Adrenal gland (tissue), 19 donors: ENCODE measurements at places on chromosomes 4 and X. TPM values are rescaled to one million over a fixed set of nuclear protein-coding genes. Genes with fewer than 3 reads are reported as not detected.

- H3K4me3 ChIP-seq, result no peak overlapping the region
- H3K4me1 ChIP-seq, result peaks cover 8% of the 10 kb centered on the region
- H3K27ac ChIP-seq, result no peak overlapping the region
- no peak for DNase-seq
Observed at GRCh38 chr4:71188156-71188640, 150.6 kb upstream of the SLC4A4 start.

The RBMXL3 gene
- not detected for polyA plus RNA-seq

The UCP1 gene
- 1.3 TPM for polyA plus RNA-seq

- no peak overlapping the region for H3K27ac ChIP-seq
- H3K4me3 ChIP-seq, result no peak overlapping the region
- no peaks in the 10 kb centered on the region for H3K4me1 ChIP-seq
- H3K27me3 ChIP-seq, result no peaks in the 10 kb centered on the region
Observed at GRCh38 chr4:176321589-176321988, 1.8 kb downstream of the SPCS3 start.

DNA sequence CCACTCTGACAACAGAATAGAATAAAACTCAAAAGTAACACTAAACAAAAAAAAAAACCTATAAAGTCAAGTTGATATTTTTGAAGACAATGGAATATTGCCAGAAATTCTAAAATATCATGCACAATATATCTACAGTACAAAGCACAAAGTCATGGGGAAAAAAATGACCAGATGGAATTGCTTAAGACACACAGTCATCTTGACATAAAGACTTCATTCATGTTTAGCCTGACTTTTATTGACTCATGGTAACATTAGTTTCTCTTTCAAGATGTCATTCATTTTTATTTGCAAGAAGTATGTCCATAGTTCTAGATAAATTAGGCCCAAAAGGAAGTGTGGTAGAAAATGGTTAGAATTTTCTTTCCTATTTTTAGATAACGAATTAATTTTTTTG lies 259.1 kb downstream of the CAMK2D start:
- DNase-seq, result no peak
- H3K27ac ChIP-seq, result no peak overlapping the region
- H3K4me1 ChIP-seq, result peaks cover 35% of the 10 kb centered on the region

The ZAR1 gene
- not detected for polyA plus RNA-seq

The SAGE1 gene
- 0.03 TPM for polyA plus RNA-seq

GRCh38 chr4:125482822-125483221 lies 168.1 kb downstream of the FAT4 start:
- H3K27ac ChIP-seq, result no peak overlapping the region
- H3K27me3 ChIP-seq, result no peaks in the 10 kb centered on the region
- no peak overlapping the region for H3K4me3 ChIP-seq
- H3K4me1 ChIP-seq, result no peaks in the 10 kb centered on the region

- H3K4me1 ChIP-seq, result peaks cover 14% of the 10 kb centered on the region
- H3K27me3 ChIP-seq, result peaks cover 99% of the 10 kb centered on the region
- H3K4me3 ChIP-seq, result no peak overlapping the region
- no peak for DNase-seq
- H3K27ac ChIP-seq, result no peak overlapping the region
Observed at GRCh38 chr4:110620691-110621327, 2.1 kb downstream of the PITX2 start.

DNA sequence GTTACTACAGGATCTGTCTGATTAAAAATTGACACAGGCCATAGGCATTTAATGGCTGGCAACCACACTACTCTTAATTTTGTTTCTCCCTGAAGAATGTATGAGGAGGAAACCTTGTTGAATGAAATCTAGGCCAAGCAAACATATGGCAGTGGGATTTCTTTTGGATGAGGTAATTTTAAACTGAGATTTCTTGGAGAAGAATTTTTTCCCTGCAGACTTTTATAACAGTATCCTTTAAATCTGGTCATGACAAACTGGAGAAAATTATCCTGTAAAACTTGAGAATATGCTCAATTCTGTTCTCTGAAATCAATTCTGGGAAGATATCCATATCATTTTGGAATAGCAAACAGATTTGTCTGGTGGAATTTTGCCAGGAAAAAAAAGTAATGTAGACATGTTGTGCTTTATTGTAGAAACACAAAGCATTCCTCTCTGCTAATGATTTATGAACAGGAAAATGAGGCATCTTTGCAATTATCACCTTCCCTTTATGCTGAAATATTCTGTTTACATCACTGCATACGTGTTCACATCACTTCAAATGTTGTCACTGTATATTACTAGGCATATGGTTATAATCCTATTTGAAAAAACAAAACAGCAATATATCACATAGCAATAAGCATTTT lies 108.3 kb upstream of the ARSJ start:
- H3K27ac ChIP-seq, result no peak overlapping the region
- H3K27me3 ChIP-seq, result no peaks in the 10 kb centered on the region
- no peaks in the 10 kb centered on the region for H3K36me3 ChIP-seq

DNA sequence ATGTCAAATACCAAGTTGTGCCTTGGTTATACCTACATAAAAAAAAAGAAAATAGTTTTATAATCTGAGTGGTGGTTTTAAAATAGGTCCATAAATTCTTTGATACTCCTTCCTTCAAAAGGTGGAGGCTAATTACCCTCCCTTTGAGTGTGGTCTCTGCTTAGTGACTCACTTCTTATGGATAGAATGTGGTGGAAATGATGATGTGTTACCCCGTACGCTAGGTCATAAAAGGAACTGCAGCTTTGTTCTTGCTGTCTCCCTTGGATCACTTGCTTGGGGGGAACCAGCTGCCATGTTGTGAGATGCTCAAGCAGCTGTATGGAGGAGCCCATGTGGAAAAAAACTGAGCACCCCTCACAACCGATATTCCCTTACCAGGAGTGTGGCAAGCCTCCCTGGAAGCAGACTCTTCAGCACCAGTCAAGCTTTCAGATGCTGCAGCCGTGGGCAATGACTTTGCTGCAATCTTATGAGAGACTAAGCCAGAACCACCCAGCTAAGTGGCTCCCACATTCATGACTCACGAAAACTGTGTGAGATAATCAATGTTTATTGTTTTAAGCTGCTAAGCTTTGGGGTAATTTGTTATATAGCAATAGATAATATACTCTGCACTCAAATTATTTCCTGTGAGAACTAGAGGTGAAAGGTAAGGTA lies 195.0 kb upstream of the GATB start:
- no peaks in the 10 kb centered on the region for H3K36me3 ChIP-seq
- no peaks in the 10 kb centered on the region for H3K4me1 ChIP-seq
- H3K27me3 ChIP-seq, result no peaks in the 10 kb centered on the region

DNA sequence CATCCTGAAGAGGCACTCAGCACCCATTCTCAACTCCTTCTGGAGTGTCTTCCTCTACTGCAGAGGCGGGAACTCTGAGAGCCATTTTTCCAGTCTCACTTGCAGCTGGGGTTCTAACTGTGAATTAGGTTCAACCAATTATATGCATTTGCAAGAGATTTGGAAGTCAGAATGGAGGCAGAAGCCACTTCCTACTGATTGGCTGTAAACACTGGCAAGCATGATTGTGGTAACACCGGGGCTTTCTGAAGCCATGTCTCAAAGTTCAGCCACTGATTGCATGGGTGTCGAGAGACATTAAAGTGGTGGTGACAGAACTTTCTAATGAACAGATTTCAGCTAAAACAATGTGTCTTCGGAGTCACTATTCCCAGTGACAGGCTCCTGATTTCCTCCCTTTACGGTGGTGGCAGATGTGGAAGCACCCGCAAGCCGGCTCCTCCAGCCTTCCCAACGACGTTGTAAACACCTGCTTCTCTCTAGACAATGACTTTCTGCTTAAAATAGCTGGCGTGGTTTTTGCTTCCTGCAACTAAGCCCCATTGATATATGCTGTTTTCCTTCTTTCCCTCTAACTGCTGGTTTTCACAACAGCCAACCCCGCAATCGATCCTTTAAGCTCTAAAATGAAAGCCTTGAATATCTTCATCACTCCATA lies 92.0 kb downstream of the IRF2 start:
- no peak for DNase-seq
- H3K27ac ChIP-seq, result no peak overlapping the region
- H3K36me3 ChIP-seq, result no peaks in the 10 kb centered on the region
- H3K27me3 ChIP-seq, result no peaks in the 10 kb centered on the region
- H3K4me3 ChIP-seq, result no peak overlapping the region

GRCh38 chrX:154298312-154298711 lies 2.7 kb downstream of the TKTL1 start:
- H3K36me3 ChIP-seq, result no peaks in the 10 kb centered on the region
- no peak for DNase-seq
- H3K4me1 ChIP-seq, result no peaks in the 10 kb centered on the region
- no peak overlapping the region for H3K4me3 ChIP-seq

- no peaks in the 10 kb centered on the region for H3K36me3 ChIP-seq
- no peak for DNase-seq
- H3K27ac ChIP-seq, result no peak overlapping the region
- H3K27me3 ChIP-seq, result no peaks in the 10 kb centered on the region
- no peak overlapping the region for H3K4me3 ChIP-seq
Observed at GRCh38 chr4:184506527-184507121, 32.3 kb upstream of the IRF2 start.

- H3K27ac ChIP-seq, result no peak overlapping the region
- H3K36me3 ChIP-seq, result no peaks in the 10 kb centered on the region
- DNase-seq, result no peak
- H3K4me1 ChIP-seq, result no peaks in the 10 kb centered on the region
- H3K27me3 ChIP-seq, result no peaks in the 10 kb centered on the region
Observed at GRCh38 chr4:122806981-122807679, 19.5 kb upstream of the FGF2 start.

- H3K27ac ChIP-seq, result no peak overlapping the region
- no peaks in the 10 kb centered on the region for H3K4me1 ChIP-seq
- no peak for DNase-seq
- no peaks in the 10 kb centered on the region for H3K27me3 ChIP-seq
- H3K36me3 ChIP-seq, result no peaks in the 10 kb centered on the region
Observed at GRCh38 chr4:187436251-187436650, 559.3 kb upstream of the ZFP42 start.

- peaks cover 7% of the 10 kb centered on the region for H3K36me3 ChIP-seq
- no peak overlapping the region for H3K27ac ChIP-seq
- H3K4me1 ChIP-seq, result no peaks in the 10 kb centered on the region
- DNase-seq, result no peak
- H3K27me3 ChIP-seq, result no peaks in the 10 kb centered on the region
Observed at GRCh38 chrX:101417190-101417589, 9.2 kb downstream of the HNRNPH2 start.

DNA sequence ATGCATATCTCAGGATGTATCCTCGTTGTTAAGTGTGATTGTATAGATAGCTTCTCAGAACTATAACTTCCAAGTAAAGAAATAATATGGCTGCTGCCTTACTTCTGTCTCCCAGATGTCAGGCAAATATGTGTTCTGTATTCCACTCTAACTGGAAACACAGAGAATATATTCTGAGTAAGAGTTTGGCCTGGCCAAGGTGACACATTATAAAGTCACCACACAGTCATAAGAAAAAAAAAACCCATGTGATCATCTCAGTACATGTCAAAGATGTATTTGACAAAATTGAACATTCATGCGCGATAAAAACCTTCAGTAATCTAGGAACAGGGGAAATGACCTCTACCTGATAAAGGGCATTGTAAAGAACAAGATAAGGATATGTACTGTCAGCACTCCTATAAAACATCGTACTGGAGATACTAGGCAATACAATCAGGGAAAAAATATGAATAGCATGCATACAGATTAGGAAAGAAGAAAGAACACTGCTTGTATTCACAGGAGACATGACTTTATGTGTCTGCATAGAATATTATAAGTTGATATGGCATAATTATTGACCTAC lies 207.1 kb downstream of the ZNF330 start:
- H3K4me3 ChIP-seq, result no peak overlapping the region
- DNase-seq, result no peak
- H3K27me3 ChIP-seq, result no peaks in the 10 kb centered on the region
- no peaks in the 10 kb centered on the region for H3K4me1 ChIP-seq

GRCh38 chr4:3317656-3318211 lies 24.9 kb downstream of the RGS12 start:
- peaks cover 9% of the 10 kb centered on the region for H3K36me3 ChIP-seq
- H3K27ac ChIP-seq, result no peak overlapping the region
- H3K27me3 ChIP-seq, result no peaks in the 10 kb centered on the region
- no peak overlapping the region for H3K4me3 ChIP-seq
- peaks cover 8% of the 10 kb centered on the region for H3K4me1 ChIP-seq
- peak; percentile 10 for DNase-seq

DNA sequence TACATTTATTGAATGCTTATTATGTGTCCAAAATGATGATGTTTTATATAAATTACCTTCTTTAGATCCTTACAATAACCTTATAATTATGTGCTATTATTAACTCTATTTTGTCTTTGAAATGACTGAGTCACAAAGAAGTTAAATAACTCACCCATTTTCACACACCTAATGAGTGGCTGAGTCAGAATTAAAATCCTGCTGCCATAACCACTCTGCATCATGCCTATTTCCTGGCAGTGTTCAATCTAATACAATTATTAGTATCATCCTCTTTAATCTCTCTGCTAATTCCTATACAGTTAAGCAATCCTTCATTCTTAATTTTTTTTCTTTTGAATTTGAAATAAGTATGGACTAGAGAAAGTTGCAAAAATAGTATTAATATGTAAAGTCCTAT lies 342.9 kb downstream of the CFAP299 start:
- H3K27ac ChIP-seq, result no peak overlapping the region
- no peaks in the 10 kb centered on the region for H3K27me3 ChIP-seq
- H3K36me3 ChIP-seq, result no peaks in the 10 kb centered on the region
- no peaks in the 10 kb centered on the region for H3K4me1 ChIP-seq
- no peak overlapping the region for H3K4me3 ChIP-seq

DNA sequence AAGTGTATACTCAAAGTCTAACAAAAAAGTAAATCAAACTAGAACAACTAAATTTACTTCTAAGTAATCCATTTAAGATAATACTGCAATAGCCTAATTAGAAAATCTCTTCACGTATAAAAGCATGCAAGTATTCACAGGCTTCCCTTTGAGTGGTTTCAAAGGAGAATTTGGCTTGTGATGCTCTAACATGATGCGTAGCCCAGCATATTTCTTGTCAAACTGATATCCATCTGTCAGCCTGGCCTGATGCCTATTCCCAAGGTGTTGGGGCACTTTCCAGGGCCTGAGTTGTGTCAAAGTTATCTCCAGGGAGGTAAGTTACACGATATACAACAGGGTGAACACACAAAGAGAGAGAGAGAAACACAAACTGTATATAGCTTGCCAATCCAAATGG lies 287.0 kb upstream of the MAGEB18 start:
- no peak overlapping the region for H3K27ac ChIP-seq
- no peaks in the 10 kb centered on the region for H3K36me3 ChIP-seq
- no peaks in the 10 kb centered on the region for H3K27me3 ChIP-seq
- H3K4me3 ChIP-seq, result no peak overlapping the region
- DNase-seq, result no peak
- no peaks in the 10 kb centered on the region for H3K4me1 ChIP-seq

DNA sequence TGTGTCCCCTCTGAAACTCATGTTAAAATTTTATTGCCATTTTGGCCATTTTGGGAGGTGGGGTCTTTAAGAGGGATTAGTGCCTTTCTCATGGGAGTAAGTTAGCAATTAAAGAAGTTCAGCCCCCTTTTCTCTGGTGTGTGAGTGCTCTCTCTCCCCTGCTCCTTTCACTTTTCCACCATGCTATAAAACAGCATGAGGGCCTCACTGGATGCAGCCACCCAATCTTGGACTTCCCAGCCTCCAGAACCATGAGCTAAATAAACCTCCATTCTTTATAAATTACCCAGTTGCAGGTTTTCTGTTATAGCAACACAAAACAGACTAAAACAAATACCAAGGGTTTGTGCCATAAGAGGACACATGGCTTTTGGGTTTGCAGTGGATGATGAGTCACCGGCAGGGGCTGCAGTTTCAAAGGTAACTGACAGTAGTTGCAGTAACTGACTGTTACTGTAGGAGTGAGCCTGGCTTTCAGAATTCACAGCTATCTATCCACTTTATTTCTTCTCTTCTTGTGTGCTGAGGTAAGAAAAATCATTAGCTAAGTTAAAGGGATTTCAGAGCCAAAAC lies 121.5 kb downstream of the PPEF1 start:
- no peaks in the 10 kb centered on the region for H3K36me3 ChIP-seq
- H3K27ac ChIP-seq, result no peak overlapping the region
- no peak for DNase-seq
- no peaks in the 10 kb centered on the region for H3K27me3 ChIP-seq
- H3K4me3 ChIP-seq, result no peak overlapping the region
- H3K4me1 ChIP-seq, result no peaks in the 10 kb centered on the region
